ENCODE measurements at places on chromosomes 1 and 21. TPM values are rescaled to one million over a fixed set of nuclear protein-coding genes. Genes with fewer than 3 reads are reported as not detected.

Gene ADAM30
- not detected for total RNA-seq

Gene HJV
- not detected for total RNA-seq

Gene BCL2L15
- 1.5 TPM for total RNA-seq

Gene TMPRSS3
- total RNA-seq: 1.5 TPM

Gene SLAMF9
- not detected for total RNA-seq

Gene TNNT2
- not detected for total RNA-seq

Gene LELP1
- not detected for total RNA-seq

Gene ZNF593
- total RNA-seq: 5.0 TPM

Gene EPS8L3
- total RNA-seq: not detected

Gene SPATA46
- total RNA-seq: not detected

Gene SH2D2A
- total RNA-seq: 51.6 TPM

Gene NIBAN1
- total RNA-seq: 20.4 TPM

Gene MAP1LC3C
- total RNA-seq: not detected

Gene CELA3B
- total RNA-seq: not detected
